Astrocyte of the spinal cord (primary cell): ENCODE measurements at places on chromosomes 7 and 10.

DNA sequence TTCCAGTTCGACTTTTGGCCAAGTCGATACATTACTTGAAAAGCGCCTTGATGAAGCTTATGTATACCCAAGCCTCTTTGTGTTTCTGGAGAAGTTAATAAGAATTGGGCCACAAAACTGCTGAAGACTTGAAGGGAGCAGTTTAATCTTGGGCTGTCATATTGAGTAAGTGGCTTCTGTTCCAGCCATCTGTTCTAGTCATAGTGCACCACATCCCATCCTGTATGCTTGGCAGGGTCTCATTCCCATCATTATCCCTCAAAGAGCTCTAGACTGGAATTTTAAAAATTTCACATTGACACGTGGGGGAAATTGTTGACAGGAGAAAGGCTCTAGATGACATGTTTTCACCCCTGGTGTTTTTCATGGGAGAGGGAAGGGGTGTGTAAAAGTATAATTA, 196.6 kb upstream of the PLPP4 start:
- no peak for DNase-seq

DNA sequence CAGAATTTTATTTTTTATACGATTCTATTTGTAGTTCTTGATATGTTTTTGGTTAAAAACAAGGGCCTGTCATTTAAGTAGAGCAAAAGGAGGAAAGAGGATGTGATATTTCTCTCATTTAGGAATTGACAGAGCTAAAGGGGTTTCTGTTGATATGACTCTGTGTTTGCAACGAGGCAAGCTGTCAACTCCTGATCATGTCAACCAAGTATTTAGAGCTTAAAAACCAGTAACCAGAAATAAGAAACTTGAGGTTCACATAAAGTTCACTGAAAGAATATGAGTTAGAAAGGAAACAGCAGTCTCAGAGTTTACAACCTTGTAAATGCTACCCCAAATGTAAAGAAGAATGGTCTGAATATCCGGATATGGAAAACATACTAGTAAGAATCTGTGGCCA, 434.2 kb downstream of the PARD3 start:
- DNase-seq: no peak

GRCh38 chr10:78849115-78849514, 219.7 kb upstream of the ZMIZ1 start:
- no peak for DNase-seq

DNA sequence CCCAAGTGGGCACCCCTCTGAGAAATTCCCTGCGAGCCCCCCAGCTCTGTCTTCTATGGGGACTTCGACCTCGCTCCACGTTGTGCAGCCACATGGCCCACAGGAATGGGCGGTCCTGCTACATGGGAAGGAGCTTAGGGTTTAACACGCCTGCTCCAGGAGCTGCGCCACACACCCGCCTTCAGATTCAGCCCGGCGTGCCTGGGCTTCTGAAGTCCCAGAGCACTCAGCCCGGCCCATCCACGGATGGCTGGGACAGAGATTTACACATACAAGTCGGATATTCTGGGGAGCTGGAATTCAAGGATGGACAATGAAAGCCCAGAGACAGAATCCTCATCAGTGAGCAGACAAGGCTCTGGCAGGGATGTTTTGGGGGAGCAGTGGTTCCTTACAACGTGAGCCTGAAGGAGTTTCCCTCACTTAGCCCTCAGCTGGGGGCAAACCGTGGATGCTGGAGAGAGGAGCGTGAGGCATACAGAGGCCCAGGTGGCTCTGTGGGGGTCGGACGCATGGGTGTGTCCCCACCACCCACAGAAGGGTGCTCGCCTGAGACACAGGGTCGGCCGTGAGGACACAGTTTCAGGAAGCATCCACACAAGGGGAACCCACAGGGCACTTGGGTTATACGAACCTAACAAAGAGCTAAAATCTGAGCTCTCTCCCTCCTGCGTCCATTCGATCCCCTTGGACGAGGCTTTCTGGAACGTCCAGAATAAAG, 372.9 kb downstream of the DNAJB6 start:
- no peak for DNase-seq

DNA sequence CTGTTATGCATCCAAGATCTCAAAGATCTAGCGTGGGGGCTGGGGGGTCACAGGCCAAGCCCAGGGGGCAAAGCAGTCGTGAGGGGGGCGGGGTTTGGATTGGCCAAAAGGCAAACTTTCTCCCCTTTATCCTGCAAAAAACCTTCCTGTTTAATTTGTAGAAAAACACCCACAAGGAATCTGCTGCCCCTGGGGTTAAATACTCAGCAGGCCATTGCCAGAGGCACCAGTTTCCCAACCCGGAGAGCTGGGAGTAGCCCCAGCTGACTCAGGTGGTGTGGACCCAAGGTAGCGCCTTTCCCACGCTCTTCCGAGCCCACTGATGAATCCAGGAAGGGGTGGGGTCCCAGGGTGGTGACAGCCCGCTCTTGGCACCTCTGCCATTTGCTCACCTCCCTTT, 21.4 kb downstream of the KCP start:
- DNase-seq: no peak

DNA sequence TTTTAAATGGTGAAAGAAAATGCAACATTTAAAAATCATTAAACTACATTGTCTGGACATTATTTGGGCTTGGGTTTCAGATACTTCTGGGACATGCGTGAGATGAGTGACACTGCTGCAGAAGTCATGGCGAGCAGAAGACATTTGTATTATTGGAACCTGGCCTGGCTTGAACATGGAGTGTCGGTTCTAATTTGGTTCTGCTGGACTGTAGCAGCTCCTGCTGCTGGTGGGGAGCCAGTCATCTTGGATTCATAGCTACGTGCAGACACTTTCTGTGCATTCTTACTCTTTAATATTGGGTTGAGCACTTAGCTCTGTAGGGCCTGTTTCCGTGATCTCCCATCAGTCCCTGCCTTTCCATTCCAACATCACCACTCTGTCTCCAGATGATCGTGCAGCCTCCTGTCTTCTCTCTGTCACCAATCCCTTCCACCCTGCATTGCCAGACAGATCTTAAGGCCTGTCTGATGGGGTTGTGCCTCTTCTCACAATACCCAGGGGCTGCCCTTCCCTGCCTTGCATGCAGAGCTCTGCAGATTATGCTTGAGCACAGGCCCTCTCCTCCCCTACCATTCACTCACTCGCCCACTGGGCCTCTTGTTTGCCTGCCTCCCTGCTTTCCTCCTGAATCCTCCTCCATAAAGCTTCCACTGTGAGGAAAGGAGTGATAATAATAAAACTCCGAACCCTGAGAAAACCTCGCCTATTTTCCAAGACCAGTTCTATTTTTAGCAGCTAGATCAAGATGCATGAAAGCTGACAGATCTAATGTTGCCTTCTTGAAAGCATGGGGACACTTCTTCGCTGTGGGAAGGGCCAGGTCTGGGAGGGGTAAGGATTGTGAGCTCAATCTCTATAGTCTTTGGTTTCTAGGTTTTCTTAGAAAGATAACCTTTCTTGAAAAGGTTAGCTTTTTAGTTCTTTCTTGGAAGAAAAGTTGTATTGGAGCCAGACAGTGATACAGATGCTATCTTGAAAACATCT, 32.9 kb downstream of the CELF2 start:
- no peak for DNase-seq

- DNase-seq: no peak
Observed at GRCh38 chr10:78523453-78523852, 489.8 kb downstream of the RPS24 start.

- DNase-seq: no peak
Observed at GRCh38 chr10:98901441-98902110, 334.1 kb downstream of the HPSE2 start.

- no peak for DNase-seq
Observed at GRCh38 chr7:120079704-120080103, 193.3 kb upstream of the KCND2 start.

GRCh38 chr7:43480581-43480980, 102.3 kb upstream of the STK17A start:
- DNase-seq: no peak
